ENCODE measurements at places on chromosomes 3 and 15. TPM values are rescaled to one million over a fixed set of nuclear protein-coding genes. Genes with fewer than 3 reads are reported as not detected.

HYAL1 gene
- total RNA-seq = 5.8 TPM

HPS3 gene
- total RNA-seq = 10.9 TPM

MRPS25 gene
- total RNA-seq = 13.7 TPM

HEXA gene
- total RNA-seq = 58.0 TPM

ROPN1 gene
- total RNA-seq = not detected

DPH6 gene
- 7.8 TPM for total RNA-seq

SPINK8 gene
- total RNA-seq = not detected

SLC2A2 gene
- total RNA-seq = not detected

ELL3 gene
- total RNA-seq = 1.5 TPM

CLDN16 gene
- total RNA-seq = not detected

OGG1 gene
- total RNA-seq = 18.8 TPM

GPX1 gene
- 667 TPM for total RNA-seq

HSPBAP1 gene
- 5.9 TPM for total RNA-seq

MUC20 gene
- under 0.01 TPM for total RNA-seq

NLGN1 gene
- total RNA-seq = 0.65 TPM

CCDC191 gene
- total RNA-seq = 0.79 TPM

KCNH8 gene
- total RNA-seq = not detected

SAXO2 gene
- under 0.01 TPM for total RNA-seq

SMCO1 gene
- not detected for total RNA-seq

CLSTN2 gene
- under 0.01 TPM for total RNA-seq

TP63 gene
- not detected for total RNA-seq

MASP1 gene
- 0.40 TPM for total RNA-seq

HAPLN3 gene
- 56.7 TPM for total RNA-seq

TFG gene
- 36.1 TPM for total RNA-seq

PYGO1 gene
- under 0.01 TPM for total RNA-seq
